Large intestine (tissue), 12 donors: ENCODE measurements at places on chromosomes 2 and 18.

DNA sequence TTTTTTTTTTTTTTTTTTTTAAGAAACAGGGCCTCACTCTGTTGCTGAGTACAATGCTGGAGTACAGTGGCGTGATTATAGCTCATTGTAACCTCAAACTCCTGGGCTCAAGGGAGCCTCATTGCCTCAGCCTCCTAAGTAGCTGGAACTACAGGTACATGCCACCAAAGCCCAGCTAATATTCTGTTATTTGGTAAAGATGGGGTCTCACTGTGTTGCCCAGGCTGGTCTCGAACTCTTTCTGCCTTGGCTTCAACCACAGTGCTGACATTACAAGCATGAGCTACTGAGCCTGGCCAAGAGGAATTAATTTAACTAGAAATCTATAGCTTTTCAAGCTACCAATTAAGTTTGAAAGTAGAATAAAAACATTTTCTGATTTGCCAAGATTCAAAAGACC lies 27.8 kb downstream of the DYM start:
- no peak for DNase-seq

- peak; percentile 71 for DNase-seq
Measured at GRCh38 chr18:48152549-48152948, 222.1 kb upstream of the SMAD2 start.

- no peak for DNase-seq
Measured at GRCh38 chr2:49032126-49032525, 122.2 kb downstream of the FSHR start.

DNA sequence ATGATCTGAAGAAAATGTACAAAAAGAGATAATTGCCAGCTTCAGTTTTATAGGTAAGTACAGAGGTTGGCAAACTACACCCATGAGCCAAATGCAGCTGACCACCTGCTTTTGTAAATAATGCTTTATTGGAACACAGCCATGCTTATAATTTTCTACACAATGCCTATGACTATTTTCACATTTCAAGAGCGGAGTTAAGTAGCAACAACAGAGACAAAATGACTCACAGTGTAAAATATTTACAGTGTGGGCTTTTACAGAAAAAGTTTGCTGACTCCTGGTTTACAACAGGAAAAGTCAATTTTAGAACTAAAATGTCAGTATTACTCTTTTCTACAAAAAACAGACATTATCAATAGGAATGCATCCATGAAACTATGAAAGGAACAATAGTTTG lies 26.0 kb downstream of the CWC22 start:
- DNase-seq, result no peak

DNA sequence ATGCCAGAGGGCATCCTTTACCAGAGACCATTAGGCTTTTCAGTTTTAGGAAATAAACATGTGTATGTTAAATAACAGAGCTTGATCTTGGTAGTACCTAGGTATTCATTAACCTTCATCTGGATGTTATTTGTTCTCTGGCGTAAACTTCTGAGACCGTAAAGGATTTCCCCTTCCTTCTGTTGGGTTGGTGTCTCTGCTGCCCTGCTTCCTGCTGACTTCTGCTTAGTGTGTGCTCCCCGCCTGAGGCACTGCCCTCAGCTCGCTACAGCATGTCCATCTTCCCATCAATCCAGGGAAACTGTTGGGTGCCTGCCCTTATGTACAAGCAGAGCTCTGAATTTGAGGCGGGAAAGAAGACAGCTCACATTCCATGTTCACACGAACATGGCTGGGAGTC lies 177.9 kb downstream of the TPGS2 start:
- no peak for DNase-seq

DNA sequence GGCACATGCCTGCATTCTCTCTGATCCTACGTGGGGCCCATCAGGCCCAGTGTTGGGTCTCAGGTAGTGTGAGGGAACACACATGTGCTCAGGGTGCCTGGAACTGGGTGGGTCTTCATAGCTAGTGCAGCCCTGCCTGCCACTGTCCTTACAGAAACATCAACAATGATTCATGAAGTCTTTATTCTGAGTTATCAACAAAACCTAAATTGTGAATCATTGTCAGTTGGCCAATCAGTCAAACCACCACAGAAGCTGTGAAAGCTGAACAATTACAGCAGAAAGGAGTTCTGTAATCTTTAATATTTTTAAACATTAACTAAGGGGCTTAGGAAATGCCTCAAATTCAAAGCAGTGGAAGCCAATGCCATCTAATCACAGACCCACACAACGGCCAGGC lies 82.8 kb upstream of the ZNF521 start:
- DNase-seq, result no peak

DNA sequence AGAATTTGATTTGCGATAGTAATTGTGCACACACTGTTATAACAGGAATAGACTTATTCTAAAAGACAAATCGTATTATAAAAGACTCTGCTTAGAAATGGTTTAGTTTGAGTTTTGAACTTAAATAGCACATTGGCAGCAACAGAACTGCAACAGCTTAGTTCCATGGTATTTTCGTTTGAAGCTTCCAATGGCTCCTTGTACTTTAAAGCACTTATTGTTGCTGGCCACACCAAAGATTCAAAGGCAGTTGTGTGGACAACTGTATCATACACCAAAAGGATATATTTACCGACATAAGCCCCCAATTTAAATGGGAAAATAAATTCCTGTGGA lies 627 bp downstream of the WIPF1 start:
- no peak for DNase-seq

DNA sequence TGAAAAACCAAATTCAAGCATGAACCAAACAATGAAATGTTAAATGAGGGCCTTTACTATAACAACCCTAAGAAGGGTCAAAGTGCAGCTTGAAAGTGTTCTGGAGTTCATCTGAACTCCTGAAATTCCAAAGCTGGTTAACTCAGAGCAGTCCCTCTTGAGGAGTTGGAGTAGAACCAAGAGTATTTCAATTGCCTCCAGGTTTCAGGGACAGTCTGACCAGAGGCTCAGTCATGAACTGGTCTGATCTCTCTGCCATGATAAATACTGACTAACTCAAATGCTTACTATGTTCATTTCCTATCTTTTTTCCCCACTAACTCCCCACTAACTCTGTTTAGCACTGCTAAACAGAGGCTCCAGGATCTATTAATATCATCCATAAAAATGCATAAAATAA lies 2.7 kb downstream of the STARD7 start:
- peak; percentile 43 for DNase-seq

- DNase-seq, result no peak
Measured at GRCh38 chr2:168160897-168161296, 86.5 kb downstream of the STK39 start.

DNA sequence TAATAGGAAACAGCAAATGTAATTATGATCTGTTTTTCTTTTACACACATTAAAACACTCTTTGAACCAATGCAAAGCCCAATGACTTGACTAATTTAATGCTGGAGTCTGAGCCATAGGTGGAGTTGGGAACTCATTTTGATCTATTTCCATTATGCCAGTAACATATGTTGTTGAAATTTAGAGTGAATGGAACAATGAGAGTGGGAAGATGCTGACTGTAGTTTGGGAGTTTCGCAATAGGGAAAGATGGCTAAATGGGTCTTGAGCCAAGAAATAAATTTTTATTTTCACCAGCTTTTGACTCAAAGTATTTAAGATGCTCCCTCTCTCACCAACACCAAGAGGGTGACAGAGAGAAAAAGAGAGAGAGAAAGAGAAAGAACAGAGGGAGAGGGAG lies 246.7 kb downstream of the DLGAP1 start:
- no peak for DNase-seq

DNA sequence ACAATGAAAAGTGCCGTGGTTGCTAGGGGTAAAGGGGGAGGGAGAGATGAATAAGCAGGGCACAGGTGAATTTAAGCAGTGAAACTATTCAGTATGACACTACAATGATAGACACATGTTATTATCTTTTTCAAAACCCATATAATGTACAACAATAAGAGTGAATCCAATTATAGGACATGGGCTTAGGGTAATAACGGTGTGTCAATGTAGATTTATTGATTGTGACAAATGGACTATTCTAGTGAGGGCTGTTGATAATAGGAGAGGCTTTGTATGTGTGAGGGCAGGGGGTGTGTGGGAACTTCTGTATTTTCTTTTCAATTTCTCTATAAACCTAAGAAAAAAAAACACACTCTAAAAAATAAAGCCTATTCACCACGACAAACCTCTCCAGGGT lies 223.8 kb downstream of the RIT2 start:
- no peak for DNase-seq

DNA sequence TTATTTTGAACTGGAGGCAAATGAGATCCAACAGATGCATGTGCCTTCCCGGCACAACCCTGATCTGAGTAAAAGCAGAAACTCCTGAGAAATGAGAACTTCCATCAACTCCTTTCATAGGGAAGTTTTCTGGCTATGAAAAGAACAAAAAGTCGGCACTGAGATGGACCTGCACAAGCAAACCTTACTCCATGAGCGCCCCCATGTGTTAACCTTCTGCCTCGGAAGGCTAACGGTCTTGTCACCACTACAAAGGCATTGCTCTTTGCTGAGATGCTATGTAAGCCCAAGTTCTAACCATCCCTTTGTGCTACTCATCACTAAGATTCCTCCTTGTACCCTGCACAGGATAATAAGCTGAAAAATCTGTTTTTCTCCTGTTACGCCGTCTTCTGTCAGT lies 57.3 kb upstream of the SULT1C3 start:
- DNase-seq, result no peak

- no peak for DNase-seq
Measured at GRCh38 chr2:30078521-30078920, 68.3 kb upstream of the YPEL5 start.

DNA sequence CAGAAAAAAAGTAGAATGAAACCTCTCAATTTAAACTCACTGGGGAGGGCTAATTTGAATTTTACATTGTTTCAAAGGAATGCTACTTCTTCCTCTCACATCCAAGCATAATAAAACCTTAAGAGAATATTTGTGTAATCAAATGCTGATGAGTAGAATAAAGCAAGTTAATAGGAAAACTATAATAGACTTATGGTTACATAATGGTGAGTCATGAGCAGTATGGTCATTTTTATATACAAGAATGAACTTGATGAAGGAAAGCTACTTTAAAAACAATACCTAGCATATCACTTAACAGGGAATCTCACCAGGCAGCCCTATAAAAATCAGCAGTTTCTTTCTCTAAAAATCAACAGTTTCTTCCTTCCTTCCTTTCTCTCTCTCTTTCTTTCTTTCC lies 80.3 kb downstream of the VSNL1 start:
- DNase-seq, result no peak

DNA sequence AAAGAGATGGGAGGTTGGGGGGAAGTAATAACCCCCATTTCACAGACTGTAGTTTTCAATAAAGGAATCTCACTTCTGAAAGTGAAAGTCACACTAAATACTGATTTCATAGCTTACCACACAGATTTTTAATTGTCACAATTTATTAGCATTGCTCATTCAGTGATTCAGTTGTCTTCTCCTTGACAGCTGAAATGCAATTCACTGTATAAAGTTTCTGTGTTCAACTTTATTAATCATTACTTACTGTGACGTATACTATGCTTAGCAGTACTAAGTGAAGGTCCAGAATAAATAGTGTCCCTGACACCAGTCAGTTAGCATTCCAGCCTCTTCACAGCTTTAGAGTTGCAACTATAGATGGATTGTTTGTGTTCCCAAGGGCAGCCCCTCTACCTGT lies 324.1 kb upstream of the CRIM1 start:
- no peak for DNase-seq

GRCh38 chr18:22314420-22314819 lies 103.3 kb downstream of the CTAGE1 start:
- no peak for DNase-seq

- no peak for DNase-seq
Measured at GRCh38 chr2:192030856-192031255, 163.9 kb downstream of the TMEFF2 start.

DNA sequence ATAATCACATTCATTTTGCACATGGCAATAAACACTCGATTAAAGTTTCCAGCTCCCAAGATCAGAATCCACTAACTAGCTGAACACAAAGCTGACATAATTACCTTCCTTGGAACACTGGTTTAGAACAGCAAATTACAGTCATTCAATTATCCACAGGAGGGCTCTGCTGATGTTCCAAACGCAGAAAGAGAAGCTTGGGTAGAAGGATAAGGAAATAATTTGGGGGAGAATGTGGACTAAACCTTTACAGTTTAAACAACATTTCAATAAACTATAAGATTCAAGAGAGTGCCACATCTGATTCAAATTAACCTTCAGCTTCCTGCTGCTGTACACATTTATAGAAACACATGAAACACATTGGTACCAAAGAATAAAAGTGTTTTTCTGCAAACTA lies 67.8 kb upstream of the ARL4C start:
- no peak for DNase-seq

GRCh38 chr18:31649978-31650719 lies 34.2 kb downstream of the B4GALT6 start:
- DNase-seq, result peak; percentile 16

- no peak for DNase-seq
Measured at GRCh38 chr2:50646226-50646625, 385.7 kb downstream of the NRXN1 start.

DNA sequence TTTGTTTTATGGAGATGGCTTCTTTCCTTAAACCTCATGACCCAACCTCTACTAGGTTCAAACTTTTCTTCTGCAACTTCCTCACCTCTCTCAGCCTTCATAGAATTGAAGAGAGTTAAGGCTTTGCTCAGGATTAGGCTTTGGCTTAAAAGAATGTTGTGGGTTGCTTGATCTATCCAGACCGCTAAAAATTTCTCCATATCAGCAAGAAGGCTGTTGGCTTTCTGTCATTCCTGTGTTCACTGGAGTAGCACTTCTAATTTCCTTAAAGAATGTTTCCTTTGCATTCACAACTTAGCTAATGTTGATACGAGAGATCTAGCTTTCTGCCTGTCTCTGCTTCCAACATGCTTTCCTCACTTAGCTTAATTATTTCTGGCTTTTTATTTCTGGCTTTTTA lies 58.1 kb upstream of the KYNU start:
- no peak for DNase-seq

GRCh38 chr18:79445696-79446561 lies 50.2 kb downstream of the NFATC1 start:
- DNase-seq, result no peak

DNA sequence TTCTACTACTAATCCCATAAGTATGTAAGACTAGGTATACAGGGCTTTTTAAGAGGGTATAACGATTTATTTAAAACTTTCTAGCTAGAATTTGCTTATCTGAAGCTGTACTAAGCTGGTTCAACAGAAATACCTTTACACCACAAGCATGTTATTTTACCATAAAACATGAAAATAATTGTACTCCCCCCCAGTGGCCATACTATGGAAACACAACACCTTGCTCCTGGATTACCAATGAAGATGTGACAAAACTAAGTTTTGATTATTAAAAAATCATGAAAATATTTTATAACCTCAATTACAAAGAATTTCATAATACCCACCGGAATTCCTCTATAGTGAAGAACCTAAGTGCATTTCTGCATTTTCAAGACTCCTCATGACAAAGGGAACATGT lies 27.3 kb downstream of the LPIN2 start:
- no peak for DNase-seq

- DNase-seq, result no peak
Measured at GRCh38 chr2:216918088-216918680, 58.3 kb upstream of the TNP1 start.
